ENCODE measurements at places on chromosomes 2 and 18. TPM values are rescaled to one million over a fixed set of nuclear protein-coding genes. Genes with fewer than 3 reads are reported as not detected.

- no peak for DNase-seq
These were observed 588.5 kb upstream of the ZEB2 start for GRCh38 chr2:145108361-145108778.

- no peak for DNase-seq
These were observed 137.0 kb upstream of the BOD1L2 start for GRCh38 chr18:57009844-57010243.

DNA sequence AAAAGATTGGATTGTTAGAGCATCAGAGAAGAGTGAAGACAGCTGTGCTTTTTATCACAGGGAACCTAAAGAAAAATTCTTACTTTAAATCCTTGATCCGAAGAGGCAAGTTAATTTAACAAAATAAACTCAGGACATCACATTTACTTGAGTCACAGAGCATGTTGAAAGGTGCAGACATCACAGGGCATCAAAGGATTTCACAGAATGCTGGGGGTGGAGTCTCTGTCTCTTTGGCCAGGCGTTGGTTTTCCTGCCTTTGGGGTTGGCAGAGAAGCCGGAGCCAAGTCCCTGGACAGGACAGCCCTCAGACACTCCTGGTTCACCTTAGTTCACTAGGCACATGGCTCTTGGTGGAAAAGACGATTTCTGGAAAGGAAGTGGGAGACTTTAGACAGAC, 56.3 kb downstream of the SH3RF3 start:
- DNase-seq, result peak; percentile 63

DNA sequence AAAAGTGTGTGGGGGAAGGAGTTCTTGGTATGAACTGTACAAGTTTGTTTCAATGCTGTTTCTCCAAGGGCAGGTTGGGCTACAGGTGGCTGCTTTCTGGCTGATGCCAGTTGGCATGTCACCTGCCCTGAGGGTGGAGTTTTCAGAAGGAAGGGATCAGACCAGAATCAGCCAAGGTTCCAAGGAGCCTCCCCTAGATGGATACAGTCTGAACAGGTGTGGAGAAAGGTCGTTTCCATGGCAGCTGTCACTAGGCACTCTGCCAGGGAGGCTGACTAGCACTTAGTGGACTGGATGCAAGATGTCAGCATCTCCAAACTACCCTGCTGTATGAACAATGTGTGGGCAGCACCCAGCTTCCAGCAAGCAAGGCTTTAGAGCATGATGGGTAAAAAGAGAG, 444.4 kb upstream of the HNRNPA3 start:
- DNase-seq, result no peak

Gene NEB
- 0.55 TPM for total RNA-seq

Gene IL1RL1
- 2.5 TPM for total RNA-seq

GRCh38 chr2:128577141-128577930, 258.7 kb upstream of the HS6ST1 start:
- no peak for DNase-seq

GRCh38 chr2:18771212-18771611, 181.8 kb upstream of the NT5C1B start:
- no peak for DNase-seq

DNA sequence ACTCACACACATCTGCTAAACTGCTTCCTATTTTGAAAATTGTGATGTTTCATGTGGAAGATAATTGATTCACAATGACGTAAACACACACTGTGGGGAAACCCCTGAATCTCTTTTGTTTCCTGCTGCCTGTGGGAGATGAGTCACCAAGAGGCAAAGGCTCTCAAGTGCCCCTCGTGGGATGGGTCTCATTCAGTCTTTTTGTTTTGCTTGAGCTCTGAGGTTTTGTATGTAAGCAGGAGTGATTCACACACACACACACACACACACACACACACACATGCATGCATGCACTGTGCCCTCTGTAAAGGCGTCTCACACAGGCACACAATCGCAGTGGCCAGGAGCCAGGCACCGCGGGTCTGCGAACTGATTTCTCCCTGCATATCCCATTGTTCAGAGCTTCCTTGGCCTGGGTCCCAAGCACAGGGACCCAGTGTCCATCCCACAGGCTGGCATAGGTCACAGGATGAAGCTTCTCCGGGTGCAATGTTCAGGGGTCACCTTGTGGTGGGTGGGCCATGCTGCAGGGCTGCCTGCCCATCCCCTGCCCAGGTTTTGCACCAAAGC, 12.1 kb upstream of the ARHGEF4 start:
- no peak for DNase-seq

GRCh38 chr2:227462462-227462951, 9.4 kb upstream of the AGFG1 start:
- no peak for DNase-seq

DNA sequence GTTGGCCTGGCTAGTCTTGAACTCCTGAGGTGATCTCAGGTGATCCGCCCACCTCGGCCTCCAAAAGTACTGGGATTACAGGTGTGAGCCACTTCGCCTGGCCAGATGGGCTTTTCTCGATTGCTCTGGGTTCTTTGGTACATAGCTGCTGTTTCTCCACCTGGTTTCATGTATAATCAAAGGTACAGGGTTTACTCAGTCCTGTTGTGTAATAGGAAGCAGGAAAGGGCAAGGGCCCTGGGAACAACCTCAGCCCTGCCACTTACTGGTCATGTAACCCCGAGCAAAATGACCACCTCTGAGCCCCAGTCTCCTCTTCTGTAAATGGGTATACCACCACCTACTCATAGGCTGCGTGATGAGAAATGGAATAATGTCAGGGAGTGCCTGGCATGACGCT, 34.0 kb downstream of the RMC1 start:
- no peak for DNase-seq

Gene CCDC102B
- total RNA-seq, result 4.9 TPM

DNA sequence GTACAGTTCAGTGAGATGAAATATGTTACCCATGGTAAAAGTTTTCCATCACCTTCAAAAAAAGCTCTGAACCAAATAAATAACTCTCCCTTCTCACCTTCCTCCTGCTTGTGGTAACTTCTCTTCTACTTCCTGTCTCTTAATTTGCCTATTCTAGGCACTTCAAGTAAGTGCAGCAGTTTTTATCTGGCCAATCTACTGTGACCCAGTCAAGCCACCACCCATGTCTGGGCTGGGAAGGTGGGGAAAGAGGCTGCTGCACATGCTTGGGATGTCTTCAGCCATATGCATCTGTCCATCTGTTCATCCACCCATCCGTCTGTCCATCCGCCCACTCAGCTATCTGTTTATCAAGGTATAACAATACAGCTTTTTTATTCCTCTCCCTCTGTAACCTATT, 31.6 kb downstream of the ZNF532 start:
- DNase-seq, result no peak

DNA sequence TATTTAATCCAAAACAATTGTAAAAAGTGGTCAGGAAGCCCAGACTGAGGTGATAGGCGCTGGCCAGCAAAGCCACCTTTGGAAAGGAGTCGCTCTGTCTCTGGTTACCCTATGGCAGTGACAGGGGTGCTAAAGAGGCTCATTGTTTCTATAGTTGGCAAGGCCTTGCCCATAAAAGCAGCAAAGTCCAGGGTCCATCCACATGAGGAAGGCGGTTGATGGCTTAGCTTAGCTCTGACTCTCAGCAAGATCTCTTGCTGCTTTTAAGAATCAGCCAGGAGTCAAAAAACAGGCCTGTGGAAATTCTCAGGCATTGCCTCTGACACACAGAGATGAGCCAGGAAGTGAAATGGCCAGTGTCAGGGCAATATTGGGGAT, 57.8 kb upstream of the CYP26B1 start:
- no peak for DNase-seq

Gene REG1B
- not detected for total RNA-seq

- DNase-seq, result no peak
These were observed 38.1 kb upstream of the HNRNPA3 start for GRCh38 chr2:177174486-177174885.

DNA sequence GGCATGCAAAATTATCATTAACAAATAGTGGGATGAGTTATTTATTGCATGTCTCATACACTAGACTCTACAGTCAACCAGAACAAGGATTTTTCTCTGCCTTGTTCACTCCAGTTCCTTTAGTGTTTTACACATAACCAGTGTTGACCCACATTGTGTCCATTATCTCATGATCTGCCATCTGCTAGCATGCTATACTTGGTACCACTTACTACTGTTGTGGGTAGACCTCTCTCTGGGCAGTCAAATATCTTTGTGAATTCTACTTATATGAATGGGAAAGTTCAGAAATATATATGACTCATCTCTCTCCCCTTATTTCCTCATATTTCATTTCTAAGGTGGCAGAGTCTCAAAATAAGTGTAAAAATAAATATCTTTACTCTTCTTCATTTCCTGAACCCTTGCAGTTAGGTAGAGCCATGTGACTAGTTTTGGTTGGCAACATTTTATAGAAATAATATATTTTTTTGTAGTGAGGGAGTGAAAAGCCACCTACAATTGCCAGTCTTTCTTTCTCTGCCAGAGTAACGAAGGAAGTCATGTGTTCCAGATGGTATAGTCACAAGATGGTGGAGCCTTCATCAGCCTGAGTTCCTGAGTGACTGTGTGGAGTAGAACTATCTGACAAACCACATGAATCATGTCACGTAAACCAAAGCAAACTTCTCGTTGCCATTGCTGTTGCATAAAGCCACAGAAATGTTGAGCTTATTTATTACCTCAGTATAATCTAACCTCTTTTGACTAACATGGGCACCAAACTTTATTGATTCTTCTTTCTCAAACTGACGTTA, 704.0 kb downstream of the RNF144A start:
- no peak for DNase-seq

Gene ALK
- total RNA-seq, result not detected

Gene PDE11A
- 4.4 TPM for total RNA-seq

- DNase-seq, result no peak
These were observed 1497.5 kb downstream of the DPP10 start for GRCh38 chr2:115939902-115940301.

GRCh38 chr2:72134997-72135800, 12.5 kb downstream of the CYP26B1 start:
- no peak for DNase-seq

DNA sequence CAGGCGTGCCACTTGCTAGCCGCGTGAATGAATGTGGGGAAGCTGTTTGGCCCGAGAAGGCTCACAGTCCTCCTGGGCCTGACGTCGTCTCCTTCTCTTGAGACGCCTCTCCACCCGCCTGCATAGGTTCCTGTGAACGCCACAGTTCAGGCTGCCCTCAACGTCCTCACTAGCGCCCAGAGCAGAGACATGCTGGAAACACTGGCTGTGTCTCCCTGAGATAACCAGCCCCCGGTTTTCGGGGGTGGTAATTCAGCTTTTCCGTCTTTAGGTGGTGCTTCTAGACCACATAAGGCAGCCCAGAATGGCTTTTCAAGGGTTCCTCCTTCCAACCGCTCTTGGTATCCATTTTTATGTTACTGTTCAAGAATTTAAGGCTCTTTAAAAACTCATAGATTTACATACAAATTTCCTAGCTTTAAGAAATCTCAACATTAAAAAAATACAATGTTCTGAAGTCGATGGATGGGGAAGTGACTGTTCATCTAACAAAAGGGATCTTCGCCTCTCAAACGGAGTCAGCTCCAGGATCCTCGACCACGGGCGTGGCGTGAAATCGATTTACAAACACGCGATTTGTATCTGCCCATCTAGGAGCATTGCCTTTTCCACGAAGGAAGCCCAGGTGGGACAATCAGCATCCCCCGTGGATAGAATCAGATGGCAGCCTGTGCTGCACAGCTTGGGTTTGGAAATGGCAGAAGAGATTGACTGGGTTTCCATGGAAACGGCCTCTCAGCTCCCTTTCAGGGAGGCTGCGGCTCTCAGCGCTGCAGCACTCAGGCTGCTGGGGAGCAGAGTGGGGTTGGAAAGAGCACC, 110.6 kb upstream of the PXDN start:
- DNase-seq, result no peak
